Mucosa of descending colon (tissue), 3 donors: ENCODE measurements at places on chromosomes 5 and 9.

DNA sequence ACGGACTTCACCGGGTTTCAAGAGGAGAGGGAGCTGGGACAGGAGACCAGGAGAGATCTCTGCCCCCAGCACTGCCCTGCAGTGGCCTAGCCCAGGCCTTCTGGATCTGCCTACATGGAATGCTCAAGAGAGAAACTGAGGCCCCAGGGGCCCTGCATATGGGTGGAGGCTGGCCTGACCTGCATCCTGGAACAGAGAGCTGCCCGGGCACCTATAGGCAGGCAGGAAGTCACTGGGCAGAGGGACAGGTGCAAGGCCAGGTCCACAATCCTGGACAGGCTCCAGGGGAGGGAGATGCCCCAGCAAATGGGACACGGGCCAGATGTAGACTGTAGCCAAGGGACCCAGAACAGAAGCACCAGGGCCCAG, 98.5 kb upstream of the RUFY1 start:
- DNase-seq: no peak

GRCh38 chr9:5536684-5537083, 26.4 kb downstream of the PDCD1LG2 start:
- DNase-seq: no peak

DNA sequence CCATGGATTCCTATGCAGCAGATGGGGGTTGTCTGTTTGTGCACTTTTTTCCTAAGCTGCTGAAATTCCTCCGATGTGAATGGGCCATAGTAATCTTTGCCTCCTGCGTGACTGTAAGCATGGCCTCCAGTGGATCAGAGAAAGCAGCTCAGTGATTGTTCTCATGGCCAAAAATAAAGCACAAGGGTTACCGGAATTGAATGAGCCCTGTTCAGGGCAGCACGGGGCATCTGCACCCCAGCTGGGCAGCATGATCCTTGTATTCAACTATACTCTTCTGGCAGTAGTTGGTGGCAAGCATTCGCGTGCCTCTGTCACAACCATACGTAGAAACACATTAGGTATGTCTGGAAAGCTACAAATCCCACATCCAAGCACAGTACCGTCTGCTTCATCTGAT, 193.9 kb downstream of the RORB start:
- no peak for DNase-seq

DNA sequence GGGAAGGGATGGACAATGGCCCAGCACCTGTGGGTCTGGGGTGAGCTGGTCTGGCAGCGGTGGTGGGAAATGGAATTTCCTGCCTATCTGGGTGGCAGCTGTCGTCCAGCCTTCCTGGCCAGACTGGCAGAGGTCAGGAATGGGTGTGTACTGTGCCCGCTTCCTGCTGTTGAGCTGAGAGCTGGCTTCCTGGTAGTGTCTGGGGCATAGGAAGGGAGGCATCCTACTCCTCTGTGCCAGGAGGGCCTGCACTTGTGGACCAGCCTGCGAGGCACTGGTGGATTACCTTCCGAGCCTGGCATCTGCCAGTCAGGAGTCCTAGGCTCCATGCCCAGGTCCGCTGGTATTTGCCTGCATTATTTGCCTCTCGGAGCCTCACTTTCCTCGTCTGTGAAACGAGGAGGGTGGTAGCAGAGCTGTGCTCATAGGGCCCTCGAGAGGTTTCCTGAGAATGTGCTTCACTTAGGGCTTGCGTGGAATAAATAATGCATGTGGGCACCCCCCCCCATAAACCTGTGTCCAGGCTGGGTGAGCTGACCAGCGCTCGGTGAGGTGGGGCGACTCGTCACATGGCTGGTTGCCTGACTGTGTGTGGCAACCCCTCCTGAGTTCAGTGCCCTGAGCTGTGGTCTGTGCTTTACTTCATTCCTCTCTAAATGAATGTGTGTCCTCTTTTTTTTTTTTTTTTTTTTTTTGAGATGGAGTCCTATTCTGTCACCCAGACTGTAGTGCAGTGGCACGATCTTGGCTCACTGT, 47.7 kb downstream of the HMCN2 start:
- DNase-seq: peak; percentile 43

GRCh38 chr5:73747696-73748380, 121.8 kb downstream of the ARHGEF28 start:
- DNase-seq: no peak

- peak; percentile 92 for DNase-seq
Measured at GRCh38 chr5:172637110-172637580, 3.9 kb upstream of the NEURL1B start.

DNA sequence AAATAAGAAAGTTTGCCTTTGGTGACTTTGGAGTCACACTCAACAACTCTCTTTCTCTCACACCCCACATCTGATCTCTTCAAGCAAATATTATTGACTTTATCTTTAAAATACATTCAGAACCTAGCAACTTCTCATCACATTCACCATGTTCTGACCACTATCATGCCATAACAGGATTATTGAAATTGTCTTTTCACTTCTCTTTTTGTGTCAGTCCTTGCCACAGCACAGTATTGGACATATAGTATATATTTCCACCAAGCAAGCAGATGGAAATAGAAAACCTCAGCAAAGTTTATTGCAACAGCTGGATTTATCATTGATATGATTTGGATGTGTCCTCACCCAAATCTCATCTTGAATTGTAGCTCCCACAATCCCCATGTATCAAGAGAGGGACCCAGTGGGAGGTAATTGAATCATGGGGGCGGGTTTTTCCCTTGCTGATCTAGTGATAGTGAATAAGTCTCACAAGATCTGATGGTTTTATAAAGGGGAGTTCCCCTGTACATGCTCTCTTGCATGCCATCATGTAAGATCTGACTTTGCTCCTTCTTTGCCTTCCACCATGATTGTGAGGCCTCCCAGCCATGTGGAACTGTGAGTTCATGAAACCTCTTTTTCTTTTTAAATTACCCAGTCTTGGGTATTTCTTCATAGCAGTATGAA, 26.9 kb upstream of the ITGA1 start:
- DNase-seq: no peak

GRCh38 chr5:76964060-76964459, 11.2 kb downstream of the CRHBP start:
- DNase-seq: no peak
